ENCODE measurements at places on chromosomes 5 and 9.

GRCh38 chr9:100598641-100599145 is 20.8 kb downstream of the CAVIN4 start:
- DNase-seq, result peak; percentile 63

DNA sequence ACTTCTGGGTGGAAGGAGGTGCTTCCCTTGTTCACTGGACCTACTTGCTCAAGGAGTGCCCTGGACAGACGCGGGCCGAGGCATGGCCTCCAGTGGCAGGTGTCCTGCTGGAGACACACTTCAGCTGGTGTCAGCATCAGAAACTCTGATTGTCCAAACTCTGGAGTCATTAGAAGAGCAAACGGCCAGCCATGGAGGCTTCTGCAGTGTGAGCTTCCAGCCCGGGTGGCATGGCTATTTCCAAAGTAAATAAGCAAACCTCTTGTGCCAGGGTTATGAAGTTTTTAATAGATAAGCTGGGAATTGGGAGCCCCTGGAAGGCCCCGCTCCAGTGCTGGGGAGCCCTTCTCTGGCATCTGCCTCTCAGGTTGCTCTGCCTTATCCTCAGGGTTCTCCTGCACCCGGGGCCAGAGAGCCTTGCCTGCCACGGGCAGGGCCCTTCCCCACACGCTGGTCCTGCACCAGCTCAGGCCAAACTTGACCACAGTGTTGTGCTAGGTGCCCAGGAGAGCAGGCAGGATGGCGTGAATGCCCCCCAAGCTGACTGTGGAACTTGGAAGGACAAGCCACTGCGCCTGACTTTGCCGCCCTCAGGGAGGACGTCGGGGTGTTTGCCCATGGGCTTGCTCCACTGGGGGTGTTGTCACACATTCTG is 285.6 kb downstream of the GADD45G start:
- DNase-seq, result no peak

GRCh38 chr5:112656451-112656850 is 81.2 kb upstream of the APC start:
- no peak for DNase-seq

GRCh38 chr5:145473042-145473642 is 362.0 kb downstream of the PRELID2 start:
- no peak for DNase-seq

DNA sequence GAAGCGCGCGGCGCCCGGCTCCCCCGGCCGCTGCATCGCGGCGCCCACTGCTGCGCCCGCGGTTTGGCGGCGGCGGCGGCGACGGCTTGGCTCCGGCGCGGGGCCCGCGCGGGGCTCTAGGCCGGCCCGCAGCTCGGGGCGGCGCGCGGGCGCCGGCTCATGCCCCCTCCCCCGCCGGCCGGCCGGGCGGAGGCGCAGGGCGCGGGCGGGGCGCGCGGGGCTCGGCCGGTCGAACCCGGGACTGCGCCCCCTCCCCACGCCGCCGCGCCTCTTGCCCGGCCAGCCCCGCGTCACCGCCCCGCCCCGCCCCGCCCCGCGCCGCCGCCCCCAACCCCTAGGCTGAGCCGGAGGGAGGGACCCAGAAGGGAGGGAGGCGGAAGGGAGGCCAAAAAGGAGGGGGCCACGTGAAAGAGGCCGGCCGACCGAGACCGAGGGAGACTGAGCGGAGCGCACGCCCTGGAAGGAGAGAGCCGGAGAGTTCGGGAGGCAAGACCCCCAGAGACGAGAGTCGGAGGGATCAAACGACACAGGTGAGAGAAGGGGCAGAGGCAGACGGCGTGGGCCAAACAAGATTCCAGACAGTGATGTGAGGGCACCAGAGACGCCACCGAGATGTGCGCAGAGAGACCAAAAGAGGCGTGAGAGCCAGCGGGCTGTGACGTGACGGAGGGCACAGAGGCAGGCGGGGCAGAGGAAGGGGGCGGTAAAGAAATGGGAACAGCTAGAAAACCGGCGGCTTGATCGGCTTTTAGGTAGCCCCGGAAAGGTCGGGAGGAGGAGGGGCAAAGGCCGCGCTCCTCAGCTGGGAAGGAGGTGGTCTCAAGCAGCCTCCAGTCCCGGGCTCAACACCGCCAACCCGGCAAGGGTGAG is at the start of gene BARX1:
Gene BARX1 (minus strand): TSS at position 245 of the 870 bp plus-strand sequence. CDS start 209 bp downstream, at position 36.
- DNase-seq, result no peak

DNA sequence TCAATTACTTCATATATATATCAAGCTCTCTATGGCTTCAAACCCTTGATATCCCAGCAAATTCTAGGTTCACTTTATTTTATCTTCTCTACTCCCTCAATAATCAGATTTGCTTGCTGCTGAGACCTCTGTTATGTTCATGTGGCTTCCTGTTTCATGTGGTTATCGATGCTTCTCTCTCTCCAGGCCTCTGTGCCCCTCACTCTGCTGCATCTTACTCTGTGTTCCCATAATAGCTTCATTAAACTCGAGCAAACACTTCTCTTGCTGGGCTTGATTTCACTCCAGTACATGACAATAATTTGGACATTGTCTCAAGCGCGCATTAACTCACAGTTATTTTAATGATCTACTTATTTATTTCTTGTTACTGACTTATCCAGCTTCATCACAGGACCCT is 798.8 kb downstream of the CDH9 start:
- no peak for DNase-seq

DNA sequence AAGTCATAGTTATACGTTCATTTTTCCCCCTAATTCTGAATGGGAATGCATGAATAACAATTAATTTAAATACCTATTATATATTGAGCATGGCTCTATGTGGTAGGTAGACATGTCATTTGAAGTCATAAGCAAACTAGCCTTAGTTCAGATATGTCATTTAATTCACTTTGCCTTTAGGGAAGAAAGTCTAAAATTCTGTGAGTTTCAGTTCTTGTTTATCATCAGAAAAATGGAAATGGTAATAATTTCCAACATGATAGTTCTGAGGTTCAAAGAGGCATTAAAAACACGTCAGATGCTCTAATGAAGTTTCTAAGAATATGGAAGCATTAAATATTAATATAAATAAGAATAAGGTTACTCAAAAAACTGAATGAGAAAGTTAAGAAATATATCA is 13.1 kb upstream of the ANXA1 start:
- DNase-seq, result no peak

GRCh38 chr5:63687854-63688516 is 274.3 kb downstream of the HTR1A start:
- DNase-seq, result no peak

- no peak for DNase-seq
These were observed 123.9 kb downstream of the ADAMTS2 start for GRCh38 chr5:179221196-179221876.

- no peak for DNase-seq
These were observed 49.0 kb downstream of the DAPK1 start for GRCh38 chr9:87546704-87547103.

DNA sequence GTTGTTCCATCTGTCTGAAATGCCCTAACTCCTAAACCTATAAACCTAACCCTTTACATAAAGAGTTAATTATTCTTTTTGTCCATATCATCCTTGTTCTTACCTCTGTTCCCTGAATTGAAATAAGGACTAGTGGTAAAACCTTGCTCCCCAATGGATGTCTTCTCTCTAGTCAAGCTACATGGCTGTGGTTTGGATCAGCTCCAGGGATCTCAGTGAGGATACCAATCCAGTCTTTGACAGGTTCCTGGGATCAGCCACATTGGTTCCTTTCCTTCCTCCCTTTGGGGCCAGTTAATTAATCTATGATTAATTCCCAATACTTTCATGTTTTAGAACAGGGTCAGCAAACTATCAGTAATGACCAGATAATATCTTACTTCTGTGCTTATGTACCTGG is 151.6 kb downstream of the SIL1 start:
- no peak for DNase-seq

DNA sequence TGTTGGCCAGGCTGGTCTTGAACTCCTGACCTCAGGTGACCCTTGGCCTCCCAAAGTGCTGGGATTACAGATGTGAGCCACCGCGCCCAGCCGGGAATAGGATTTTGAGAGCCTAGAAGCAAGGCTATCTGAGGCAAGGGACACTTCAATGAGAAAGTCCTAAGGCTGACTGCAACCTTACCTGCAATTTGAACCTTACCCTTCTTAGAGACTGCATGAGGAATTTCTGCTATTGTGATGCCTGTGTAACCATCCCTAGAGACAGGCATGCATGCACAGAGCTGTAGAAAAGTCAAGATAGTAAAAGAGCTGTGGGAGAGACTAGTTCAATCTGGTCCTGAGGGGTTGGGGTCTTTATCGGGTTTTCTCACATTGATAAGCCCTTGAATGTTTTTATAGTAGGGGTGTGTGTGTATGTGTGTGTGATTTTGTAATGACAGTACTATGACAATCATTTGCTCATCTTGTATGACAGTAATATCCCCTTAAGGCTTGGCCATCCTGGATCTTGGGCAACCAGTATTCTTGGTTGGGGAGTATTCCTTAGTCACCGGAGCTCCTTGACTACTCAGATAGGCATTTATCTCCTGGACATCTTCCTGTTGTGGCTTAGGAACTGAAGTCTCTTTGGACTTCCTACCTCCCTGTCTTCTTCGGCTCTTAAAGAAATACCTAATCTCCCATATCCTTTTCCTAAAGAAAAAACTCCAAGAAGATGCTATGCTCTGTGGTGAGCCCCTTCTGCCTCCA is 11.2 kb downstream of the DNAJB5 start:
- no peak for DNase-seq

DNA sequence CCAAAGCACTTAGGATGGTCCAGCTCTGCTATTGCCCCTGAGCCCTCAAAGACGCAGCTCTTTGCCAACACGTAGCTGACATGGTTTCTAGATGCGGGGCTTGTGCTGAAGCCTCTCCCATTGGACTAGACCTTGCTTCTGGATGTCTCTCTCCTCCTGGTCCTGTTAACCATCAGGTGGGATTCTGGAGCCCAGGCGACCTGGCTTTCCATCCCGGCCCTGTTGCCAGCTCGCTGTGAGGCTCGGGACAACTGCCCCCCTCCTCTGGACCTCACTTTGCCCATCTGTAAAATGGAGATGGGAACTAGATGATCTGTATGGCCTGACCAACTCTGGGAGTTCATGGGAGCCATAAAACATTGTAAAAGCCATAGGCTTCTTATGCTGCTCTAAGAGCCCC is 4.0 kb downstream of the DBH start:
- DNase-seq, result no peak

GRCh38 chr5:172802567-172803176 is 31.4 kb upstream of the ERGIC1 start:
- no peak for DNase-seq
